ENCODE measurements at places on chromosomes 16 and 17.

GRCh38 chr17:8109661-8110455, 8.5 kb downstream of the ALOXE3 start:
- DNase-seq: peak; percentile 57

GRCh38 chr17:80477647-80478478, 1.5 kb upstream of the NPTX1 start:
- no peak for DNase-seq

GRCh38 chr16:69111216-69111875, 5.9 kb downstream of the HAS3 start:
- no peak for DNase-seq

DNA sequence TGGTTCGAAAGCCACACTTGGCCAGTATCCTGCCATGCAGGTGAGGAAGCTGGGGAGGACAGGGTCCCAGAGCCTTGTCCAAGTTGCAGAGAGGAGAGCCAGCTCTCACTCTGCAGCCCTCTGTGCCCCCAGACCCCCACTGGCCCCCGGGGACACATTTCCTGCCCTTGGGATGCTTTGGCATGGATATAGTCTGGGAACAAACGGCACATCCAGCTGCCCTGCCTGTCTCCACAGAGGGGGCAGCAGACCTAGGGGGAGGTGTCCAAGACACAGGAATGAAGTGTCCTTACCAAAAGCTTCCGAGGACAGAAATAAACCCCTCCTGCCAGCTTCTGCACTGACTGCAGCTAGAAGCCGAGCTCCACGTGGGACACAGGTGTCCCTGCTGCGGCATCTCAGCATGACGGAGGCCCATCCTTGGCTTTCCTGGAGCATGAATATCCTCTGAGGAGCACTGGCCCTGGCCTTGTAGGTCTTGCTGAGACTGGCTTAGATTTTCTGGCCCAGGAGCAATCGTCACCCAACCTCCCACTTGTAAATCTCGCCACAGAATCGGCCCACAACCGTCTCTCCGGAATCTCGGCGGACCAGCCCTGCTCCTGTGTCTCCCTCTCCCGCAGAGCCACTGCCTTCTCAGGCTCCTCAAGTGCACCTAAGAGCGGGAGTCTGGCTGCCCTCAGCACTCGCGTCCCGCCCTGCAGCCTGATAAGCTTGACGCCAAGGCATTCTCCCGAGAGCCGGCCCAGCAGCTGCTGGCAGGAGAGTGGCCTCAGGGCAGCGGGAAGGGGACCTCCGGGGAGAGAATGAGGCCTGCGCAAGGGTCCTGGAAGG, 1.1 kb upstream of the CAPN15 start:
- peak; percentile 23 for DNase-seq

- DNase-seq: no peak
Measured at GRCh38 chr16:86952769-86953168, 364.4 kb downstream of the C16orf95 start.

DNA sequence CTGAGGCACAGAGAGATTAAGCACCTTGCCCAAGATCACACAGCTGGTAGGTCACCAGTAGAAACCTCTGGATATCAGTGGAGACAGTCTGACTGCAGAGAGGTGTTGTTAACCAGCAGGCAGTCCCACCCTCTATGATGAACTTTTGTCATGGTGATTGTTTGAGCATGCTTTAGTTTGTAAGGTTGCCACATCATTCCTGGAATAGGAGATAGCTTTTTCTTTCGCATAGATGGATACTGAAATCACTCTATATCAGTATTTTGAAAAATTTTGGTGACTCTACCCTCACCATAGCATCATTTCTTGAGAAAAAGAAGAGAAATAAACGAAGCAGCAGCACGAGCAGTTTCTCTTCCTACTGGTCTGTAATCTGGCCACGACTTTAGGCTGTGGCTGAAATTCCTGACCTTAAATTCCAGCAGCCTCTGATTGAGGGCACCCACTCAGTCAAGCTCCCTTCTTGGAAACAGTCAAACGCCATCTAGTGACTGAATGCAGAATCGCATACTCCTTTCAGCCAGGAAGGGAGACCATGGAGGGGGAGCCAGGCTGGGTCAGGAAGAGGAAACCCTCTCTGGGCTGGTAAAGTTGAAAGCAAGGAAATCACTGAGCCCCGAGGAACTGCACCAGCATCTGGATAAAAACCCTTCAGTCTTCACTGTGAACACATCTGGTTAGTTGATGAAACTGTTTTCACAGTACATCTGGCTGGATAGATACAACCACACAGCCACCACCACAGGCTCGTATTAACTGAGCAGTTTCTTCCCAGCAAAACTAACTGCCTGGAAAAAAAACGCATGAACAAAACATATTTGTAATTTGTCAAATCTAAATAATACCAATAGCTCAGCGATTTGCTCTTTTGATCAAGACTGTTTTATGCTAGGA, 108.5 kb upstream of the XYLT1 start:
- DNase-seq: peak; percentile 73

DNA sequence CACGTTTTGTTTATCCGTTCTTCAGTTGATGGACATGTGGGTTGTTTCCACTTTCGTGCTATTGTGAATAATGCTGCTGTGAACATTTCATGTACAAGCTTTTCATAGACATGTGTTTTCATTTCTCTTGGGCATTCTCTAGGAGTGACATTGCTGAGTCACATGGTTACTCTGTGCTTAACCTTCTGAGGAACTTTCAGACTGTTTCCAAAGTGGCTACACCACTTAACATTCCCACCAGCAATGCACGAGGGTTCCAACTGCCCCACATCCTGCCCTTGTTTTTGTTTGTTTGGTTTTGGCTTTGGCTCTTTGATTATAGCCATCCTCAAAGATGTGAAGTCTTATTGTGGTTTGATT, 14.2 kb upstream of the PEMT start:
- no peak for DNase-seq

- DNase-seq: no peak
Measured at GRCh38 chr17:80449930-80450576, 26.4 kb downstream of the NPTX1 start.

GRCh38 chr16:83574388-83574787, 233.4 kb upstream of the HSBP1 start:
- DNase-seq: no peak

- DNase-seq: no peak
Measured at GRCh38 chr17:7557775-7558543, 591 bp upstream of the TNFSF13 start.

DNA sequence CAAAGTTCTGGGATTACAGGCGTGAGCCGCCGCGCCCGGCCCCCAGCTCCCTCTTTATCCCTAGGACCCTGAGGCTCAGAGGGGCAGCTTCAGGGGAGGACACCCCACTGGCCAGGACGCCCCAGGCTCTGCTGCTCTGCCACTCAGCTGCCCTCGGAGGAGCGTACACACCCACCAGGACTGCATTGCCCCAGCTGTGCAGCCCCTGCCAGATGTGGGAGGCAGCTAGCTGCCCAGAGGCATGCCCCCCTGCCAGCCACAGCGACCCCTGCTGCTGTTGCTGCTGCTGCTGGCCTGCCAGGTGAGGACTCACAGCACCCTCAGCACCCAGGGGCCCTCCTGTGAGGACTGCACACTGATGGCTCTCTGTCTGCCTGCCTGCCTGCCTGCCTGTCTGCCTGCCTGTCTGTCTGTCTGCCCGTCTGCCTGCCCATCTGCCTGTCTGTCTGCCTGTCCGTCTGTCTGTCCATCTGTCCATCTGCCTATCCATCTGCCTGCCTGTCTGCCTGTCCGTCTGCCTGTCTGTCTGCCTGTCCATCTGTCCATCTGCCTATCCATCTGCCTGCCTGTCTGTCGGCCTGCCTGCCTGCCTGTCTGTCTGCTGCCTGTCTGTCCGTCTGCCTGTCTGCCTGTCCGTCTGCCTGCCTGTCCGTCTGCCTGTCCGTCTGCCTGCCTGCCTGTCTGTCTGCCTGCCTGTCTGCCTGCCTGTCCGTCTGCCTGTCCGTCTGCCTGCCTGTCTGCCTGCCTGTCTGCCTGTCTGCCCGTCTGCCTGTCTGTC, 5.0 kb downstream of the GCGR start:
- peak; percentile 60 for DNase-seq

DNA sequence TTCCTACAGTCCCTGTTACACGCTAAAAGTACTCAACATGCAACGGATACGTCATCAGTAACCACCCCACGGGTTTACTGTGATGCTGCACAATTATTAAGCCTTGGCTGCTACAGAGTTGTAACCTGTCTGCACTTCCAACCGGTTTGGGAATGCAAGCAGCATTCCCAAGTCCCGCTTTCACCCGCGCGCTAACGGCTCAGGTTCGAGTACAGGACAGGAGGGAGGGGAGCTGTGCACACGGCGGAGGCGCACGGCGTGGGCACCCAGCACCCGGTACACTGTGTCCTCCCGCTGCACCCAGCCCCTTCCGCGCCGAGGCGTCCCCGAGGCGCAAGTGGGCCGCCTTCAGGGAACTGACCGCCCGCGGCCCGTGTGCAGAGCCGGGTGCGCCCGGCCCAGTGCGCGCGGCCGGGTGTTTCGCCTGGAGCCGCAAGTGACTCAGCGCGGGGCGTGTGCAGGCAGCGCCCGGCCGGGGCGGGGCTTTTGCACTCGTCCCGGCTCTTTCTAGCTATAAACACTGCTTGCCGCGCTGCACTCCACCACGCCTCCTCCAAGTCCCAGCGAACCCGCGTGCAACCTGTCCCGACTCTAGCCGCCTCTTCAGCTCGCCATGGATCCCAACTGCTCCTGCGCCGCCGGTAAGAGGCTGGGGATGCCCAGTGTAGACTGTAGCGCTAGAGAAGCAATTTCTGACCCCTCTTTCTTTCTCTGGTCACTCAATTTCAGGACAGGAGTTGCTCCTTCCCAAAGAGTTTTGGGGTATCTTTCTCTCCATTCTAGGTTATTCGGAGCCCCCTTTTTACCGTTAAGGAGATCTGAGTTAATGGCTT, at the start of gene MT2A:
TSS of gene MT2A (plus strand) at position 542 of the 833 bp plus-strand sequence. CDS start at position 614, 72 bp downstream.
- peak; percentile 73 for DNase-seq

DNA sequence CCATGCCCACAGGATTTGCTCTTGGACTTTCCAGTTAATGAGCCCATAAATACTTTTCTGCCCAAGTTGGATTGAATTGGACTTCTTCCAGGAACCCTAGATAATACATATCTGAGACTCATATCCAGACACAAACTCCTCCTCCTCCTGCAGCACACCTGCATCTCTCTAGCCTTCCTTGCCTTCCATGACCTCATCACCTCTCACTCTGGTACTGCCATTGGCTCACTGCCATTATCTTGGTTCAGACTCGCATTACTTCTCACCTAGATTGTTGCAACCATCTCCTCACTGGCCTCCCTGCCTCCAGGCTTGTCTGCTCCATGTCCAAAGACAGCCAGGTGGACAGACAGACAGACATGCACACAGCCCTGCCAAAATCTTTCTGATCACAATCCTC, 4.8 kb upstream of the SYT17 start:
- DNase-seq: no peak

DNA sequence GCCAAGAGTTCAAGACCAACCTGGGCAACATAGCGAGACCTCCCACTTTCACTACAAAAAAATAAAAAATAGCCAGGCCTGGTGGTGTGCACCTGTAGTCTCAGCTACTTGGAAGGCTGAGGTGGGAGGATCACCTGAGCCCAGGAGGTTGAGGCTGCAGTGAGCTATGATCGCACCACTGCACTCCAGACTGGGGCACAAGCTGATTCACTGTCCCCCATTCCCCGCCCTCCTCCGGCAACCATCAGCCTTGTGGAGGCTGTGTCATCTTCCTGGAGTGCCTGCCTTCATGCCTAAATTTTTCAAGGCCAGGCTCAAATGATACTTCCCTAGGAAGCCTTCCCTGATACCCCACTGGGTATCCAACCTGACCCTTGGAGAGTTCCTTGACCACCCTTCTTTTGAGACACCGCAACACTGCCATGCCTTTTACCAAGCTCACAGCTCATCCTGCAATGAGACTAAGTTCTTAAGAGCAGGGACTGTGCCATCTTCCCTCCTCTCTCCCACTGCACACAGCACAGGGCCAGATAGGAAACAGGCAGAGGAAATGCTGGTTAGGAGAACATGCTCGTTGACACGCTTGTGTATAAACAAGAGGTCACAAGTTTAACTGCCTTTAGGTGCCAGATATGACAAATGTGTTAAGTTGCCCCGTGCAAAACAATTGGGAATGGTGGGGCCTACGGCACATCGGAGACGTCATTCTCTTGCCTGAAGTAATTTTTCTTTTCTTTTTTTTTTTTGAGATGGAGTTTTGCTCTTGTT, 3.9 kb upstream of the SRCAP start:
- DNase-seq: no peak

GRCh38 chr17:63419398-63419797, 26.7 kb downstream of the CYB561 start:
- no peak for DNase-seq

DNA sequence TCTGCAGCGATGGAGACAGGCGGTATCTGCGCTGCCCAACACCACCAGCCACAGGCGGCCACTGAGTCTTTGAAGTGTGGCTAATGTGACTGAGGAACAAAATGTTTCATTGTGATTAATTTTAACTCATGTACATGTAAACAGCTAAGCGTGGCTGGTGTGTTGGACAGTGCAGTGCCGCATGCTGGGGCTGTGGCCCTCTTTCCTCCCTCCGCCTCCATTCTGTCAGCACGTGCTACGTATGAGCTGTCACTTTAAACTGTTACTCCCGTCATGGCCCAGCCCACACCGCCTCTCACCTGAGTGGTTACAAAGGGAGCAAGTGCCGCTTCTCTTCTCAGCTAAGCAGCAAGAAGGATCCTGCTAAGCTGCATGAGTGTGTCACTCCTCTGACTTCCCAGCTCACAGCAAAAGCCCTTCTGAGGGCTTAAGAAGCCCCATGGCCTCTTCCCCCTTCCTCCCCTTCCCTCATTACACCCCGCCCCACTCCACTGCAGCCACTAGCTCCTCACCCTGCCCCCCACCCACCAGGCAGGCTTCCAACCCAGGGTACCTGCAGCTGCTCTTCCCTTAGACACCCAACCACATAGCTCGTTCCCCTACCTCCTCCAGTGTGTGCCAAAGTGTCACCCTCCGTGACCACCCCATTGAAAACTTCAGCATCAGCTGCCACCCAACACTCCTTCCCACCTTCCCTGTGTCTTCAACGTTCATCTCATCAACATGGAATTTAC, 15.0 kb downstream of the HASPIN start:
- no peak for DNase-seq

- DNase-seq: peak; percentile 54
Measured at GRCh38 chr17:43608313-43608712, 53.4 kb downstream of the MEOX1 start.

GRCh38 chr17:59853168-59853918, 39.4 kb downstream of the TUBD1 start:
- peak; percentile 96 for DNase-seq

DNA sequence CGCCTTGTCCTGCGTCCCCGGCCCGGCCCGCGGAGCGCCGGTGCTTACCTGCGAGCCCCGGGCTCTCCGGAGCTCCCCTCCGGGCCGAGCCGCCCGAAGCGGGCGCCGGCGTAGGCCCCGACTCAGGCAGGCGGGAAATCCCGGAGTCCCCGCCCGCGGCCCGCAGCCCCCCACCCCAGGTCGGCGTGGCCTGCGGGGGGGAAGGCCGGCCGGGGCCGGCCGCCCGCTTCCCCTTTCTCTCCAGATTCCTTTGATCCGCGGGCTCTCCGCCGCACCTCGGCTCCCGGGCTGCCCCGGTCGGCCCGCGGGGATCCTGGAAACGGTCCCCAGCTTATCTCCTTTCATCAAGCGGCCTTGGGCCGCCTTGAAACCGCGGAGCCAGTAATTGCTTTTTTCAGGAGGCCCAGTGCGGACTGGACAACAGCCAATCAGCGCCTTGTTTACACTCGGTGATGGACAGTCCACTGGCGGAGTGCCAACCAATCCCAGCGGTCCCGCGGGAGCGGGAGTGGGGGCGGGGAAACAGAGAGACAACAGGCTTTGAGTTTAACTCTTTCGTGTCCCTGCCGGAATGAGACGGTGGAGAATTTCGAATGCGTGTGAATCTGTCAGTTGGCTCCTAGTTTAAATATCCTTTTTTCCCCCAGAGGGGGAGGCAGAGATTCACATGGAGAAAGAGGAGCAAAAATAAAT, 1.4 kb upstream of the BAHCC1 start:
- peak; percentile 99 for DNase-seq

Measured in NAMALWA (cell line).